Frontal cortex (tissue), 4 donors: ENCODE measurements at places on chromosomes 16 and 17. TPM values are rescaled to one million over a fixed set of nuclear protein-coding genes. Genes with fewer than 3 reads are reported as not detected.
A peak's percentile ranks its signal among the peaks of the same experiment; 100 is the strongest.

NTN1 gene
- total RNA-seq: 6.5 TPM

ASPA gene
- total RNA-seq: 0.41 TPM

CES4A gene
- total RNA-seq: 9.0 TPM

NF1 gene
- total RNA-seq: 96.6 TPM

YBX2 gene
- total RNA-seq: 1.2 TPM

TNFSF13 gene
- total RNA-seq: 1.2 TPM

TEDC2 gene
- 7.7 TPM for total RNA-seq

TBC1D3I gene
- under 0.01 TPM for total RNA-seq

KRTAP4-2 gene
- total RNA-seq: not detected

QPRT gene
- 2.9 TPM for total RNA-seq

PCYT2 gene
- total RNA-seq: 28.9 TPM

CD300LB gene
- total RNA-seq: not detected

- no peak for DNase-seq
Observed at GRCh38 chr16:59042301-59042700, 308.2 kb upstream of the GOT2 start.

DNA sequence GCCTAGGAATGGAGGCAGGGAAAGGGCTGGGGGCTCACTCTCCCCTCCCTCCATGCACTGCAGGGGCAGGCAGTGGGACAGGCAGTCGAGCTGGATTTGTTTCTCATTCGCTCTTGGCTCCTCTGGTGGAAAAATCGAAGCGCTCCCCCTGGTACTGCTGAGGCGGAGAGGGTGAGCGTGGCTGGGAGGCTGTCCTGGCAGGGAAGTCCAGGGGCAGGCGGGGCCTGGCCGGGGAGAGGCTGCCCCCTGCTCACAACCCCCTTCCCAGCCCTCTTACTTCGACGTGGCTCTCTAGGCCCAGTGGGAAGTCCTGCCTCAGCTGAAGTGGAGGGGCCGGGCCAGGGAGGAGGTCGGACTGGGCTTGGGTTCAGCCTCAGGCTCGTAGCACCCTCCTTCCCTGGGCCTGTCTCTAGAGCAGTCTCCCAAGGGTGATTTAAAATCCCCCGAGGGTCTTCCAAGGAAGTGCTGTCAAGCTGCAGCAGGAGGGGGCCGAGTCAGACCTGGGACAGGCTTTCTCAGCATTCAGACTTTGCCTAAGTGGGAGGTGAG, 16.5 kb upstream of the TMEM92 start:
- DNase-seq: peak; percentile 3

DNA sequence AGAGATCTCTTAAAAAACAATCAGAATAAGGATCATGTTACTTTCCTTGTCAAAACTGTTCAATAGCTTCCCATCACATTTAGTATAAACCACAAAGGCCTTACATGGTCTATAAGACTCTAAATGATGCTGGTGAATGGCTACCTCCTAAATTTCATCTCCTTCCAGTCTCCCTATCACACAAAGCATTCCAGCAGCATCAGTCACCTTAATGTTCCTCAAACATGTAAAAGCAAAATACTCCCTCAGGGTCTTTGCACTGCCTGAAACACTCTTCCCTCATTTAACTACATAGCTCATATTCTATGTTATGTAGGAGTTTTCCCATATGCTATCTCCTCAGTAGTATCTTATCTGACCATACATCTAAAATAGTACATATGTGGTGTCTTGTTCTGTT, 53.5 kb upstream of the INTS2 start:
- DNase-seq: no peak

DNA sequence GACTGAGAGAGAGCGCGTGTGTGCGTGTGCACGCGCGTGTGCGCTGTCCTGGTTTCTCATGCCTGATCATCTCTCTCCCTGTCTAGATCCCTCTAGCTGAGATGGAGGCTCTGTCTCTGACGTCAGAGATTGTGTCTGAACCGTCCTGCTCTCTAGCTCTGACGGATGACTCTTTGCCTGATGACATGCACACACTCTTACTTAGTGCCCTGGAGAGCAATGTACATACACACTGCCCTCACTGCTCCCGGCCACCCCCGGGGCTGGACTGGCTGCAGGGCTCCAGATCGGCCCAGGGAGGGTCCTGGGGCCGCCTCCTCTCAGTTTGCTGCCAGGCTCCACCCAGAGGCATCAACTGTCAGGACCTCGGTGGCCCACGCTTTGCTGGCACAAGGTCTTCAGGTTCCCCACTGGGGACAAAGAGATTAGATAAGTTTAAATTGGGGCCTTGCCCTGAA, 13.1 kb upstream of the ABCC3 start:
- DNase-seq: no peak

DNA sequence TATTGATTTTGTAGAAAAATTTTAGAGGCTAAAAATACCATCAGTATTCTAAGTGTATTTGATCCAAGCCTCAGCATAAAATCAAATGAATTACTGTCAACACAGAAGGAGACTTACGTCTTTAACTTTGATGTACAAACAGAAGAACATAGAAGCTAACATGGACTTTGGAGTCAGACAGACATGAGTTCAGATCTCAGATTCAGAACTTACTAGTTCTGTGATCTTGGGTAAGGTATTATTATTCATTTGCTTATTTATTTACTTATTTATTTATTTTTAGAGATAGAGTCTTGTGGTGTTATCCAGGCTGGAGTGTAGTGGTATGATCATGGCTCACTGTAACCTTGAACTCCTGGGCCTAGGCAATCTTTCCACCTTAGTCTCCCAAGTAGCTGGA, 4.0 kb upstream of the SLFN12L start:
- DNase-seq: no peak

- no peak for DNase-seq
Observed at GRCh38 chr17:81171941-81172340, 5.9 kb upstream of the AATK start.

DNA sequence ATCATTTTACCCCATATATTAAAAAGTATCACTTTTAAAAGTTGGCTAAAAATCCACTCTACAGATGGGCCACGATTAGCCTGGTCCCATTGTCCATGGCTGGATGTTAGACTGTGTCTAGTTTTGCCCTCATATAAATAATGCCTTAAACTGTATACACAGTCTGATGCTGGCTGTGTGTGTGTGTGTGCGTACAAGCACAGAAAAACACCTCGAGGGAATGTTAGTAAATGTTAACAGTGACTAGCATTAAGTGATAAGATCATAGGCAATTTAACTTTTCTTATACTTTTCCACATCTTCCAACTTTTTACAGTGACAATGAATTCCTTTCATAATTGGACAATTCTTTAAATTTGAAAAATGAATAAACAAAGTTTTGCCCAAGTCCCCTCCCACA, 8.2 kb downstream of the NOS2 start:
- no peak for DNase-seq

- DNase-seq: no peak
Observed at GRCh38 chr17:12625092-12625491, 40.6 kb upstream of the MYOCD start.

- DNase-seq: no peak
Observed at GRCh38 chr17:45361451-45361850, 44.6 kb upstream of the MAP3K14 start.

DNA sequence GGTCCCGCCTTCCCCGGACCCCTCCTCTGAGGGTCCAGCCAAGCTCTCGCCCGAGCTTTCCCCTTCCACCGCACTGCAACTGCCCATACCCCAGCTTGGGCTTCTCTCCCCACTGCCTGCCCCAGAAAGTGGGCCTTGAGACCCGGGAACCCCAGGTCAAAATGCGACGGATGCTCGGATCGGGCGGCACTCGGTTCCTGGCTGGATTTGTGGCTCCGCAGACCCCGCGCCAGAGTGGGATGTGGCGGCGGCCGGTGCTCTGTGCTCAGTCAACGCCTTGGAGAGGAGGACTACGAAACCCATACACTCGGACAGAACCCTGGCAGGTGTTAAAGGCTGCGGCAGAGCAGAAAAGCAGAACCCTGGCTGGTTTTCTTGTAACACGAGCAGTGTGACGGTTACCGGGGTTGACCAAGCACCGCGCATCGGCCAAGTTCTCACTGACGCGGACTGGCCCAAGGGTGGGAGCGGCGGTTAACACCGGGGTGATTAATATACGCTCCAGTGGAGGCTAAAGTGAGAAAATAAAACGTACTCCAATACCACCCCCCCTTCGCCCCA, 885 bp upstream of the SLFN13 start:
- no peak for DNase-seq

- no peak for DNase-seq
Observed at GRCh38 chr16:17723531-17724134, 252.9 kb upstream of the XYLT1 start.

- no peak for DNase-seq
Observed at GRCh38 chr17:62906881-62907280, 59.2 kb upstream of the TANC2 start.

DNA sequence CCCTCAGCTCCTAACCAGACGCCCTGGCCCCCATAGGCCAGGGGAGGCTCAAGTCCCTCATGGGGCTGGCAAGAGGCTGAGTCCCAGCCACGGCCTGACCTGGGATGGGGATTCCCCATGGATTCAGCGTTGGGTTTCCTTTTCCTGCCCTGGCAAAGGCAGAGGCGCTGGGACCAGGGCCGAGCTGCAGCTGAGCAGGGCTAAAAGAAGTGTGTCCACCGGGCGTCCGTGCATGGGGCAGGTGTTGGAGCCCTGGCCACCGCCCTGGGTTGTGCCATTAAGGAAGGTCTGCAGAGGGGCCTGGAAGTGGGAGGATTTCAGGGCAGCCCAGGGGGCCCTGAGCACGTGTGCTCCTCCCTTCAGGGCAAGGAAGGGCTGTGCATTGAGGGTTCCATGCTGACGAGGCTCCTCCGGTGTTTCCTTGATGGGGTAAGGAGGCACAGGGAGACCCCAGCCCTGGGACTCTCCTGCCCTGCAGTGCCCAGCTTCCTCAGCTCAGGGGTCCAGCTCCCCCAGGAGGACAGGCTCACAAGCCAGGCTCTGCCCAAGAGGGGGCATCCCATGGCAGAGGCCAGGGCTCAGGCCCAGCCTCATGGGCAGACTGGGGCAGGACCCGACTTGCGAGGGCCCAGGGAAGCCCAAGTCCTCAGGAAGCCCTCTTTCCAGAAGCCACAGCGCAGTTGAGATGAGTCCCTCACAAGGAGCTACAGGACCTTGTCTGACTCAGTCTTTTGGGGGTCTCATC, 10.1 kb downstream of the TBC1D26 start:
- DNase-seq: no peak

- no peak for DNase-seq
Observed at GRCh38 chr16:70294385-70295025, 4.5 kb upstream of the DDX19B start.

GRCh38 chr17:79923974-79924638, 84.9 kb upstream of the CBX4 start:
- DNase-seq: no peak

DNA sequence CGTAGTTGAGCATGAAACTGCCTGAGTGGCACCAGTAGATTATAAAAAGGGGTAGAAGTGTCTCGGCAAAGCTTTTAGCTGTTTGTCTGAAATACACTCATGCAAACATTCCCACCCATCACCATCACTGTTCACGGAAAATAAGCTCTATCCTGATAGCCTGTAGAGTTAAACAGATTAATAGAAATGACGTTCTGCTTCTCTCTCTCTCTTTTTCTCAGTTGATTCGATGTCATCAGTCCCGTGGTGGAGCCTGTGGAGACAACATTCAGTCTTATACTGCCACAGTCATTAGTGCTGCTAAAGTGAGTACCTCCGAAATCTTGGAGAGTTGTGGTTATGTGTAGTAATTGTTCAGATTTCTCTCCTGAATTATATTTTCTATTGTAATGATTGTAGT, 224.7 kb downstream of the BCAS3 start:
- DNase-seq: no peak

DNA sequence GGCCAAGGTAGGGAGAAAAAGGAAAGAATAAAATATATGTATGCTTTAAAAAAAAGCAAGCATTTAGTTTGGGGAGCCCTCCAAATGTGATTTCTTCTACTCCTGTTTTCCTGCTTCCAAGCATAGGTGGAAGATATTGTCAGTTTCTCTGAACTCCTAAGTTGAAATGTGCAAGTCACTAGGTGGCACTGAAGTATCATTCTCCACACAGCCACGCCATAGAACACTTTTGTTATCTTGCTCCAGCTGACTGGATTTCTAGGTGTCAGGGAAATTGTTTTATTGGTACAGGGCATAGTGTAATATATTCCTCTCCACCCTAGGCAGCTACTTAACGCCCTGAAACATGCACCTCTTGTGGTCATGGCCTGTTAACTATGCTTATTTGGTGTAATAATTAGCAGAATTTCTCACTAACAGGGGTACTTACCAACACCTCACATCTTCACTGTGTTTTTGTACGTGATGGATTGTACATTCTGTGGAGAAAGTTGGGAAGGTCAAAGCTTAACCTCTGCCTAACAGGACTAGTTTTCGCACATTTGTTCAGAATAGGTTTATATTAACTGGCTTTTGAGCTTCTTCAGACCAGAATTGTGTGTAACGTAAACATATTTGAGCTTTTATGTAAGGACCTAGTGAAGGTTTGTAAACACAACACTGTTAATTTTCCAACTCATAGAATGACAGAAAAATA, 69.3 kb downstream of the FTO start:
- DNase-seq: peak; percentile 21

DNA sequence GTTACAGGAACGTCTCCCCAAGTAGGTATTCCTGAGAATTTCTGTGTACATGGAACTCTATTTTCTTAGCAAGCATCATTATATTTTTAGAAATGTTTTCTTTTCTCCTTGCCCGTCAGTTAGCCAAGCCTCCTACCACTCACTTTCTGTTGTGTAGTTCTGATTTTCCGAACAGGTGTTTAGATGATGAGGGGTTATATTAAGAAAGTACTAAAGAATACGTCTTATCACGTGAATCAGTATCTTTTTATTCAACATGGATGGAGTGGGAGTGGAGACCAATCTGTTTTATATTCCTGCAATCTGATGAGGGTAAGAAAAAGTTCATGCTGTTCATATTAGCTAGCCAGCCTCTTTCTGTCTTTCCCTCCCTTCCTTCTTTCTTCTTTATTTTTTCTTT, 29.4 kb downstream of the MSI2 start:
- DNase-seq: no peak

DNA sequence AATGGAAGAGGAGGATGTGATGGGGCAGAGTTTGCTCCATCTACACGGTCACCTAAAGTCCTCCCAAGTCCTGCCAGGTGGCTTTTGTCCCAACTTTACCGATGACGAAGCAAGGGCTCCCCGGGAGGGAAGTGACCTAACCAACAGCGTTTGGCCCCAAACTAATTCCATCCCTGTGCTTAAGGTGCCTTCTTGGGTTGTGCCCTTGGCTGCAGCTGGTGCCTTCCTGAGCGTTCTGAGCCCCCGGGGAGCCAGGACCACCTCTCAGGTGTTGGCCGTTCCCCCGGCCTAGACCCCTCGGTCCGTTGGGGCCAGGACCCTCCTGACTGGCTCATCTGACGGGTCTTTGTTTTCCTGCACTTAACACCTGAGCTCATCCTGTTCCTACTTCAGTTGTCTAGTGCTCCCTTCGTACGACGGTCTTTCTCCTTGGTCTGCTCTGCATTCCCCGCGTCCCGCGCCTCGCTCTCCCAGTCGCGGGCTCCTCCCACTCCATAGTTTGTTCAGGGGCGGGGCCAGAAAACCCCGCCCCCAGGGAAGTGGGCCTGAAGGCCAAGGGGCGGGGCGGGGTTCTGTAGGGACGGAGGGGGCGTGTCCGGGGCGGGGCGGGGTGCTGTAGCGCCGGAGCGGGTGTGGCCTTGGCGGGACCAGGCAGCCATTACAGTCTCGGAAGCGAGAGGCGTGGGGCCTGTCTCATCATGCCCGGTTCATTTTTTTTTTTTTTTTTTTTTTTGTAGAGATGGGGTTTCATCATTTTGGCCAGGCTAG, 822 bp upstream of the ZSCAN10 start:
- DNase-seq: peak; percentile 65

- no peak for DNase-seq
Observed at GRCh38 chr16:23081675-23082119, 67.6 kb downstream of the USP31 start.
